T-helper 17 cell (primary cell): ENCODE measurements at places on chromosomes 6 and 20.

DNA sequence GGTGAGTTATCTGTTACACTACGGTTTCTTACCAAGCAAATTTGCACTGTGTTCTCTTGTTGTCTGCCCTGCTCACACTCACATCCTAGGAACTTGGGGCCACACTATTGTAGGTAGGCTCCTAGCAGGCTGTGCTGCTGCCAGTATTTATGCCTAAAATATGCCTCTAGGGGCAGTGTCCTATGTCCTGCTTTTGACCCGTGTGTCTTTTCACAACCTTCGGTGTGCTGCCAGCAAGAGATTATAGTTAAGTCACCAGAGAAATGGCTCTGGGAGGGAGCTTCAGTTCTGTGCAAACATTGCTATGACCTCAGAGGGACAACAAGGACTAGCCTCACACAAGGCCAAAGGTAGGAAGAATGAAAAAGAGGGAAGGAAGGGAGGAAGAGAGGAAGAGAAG is 8.9 kb upstream of the TAAR5 start:
- no peak for DNase-seq

DNA sequence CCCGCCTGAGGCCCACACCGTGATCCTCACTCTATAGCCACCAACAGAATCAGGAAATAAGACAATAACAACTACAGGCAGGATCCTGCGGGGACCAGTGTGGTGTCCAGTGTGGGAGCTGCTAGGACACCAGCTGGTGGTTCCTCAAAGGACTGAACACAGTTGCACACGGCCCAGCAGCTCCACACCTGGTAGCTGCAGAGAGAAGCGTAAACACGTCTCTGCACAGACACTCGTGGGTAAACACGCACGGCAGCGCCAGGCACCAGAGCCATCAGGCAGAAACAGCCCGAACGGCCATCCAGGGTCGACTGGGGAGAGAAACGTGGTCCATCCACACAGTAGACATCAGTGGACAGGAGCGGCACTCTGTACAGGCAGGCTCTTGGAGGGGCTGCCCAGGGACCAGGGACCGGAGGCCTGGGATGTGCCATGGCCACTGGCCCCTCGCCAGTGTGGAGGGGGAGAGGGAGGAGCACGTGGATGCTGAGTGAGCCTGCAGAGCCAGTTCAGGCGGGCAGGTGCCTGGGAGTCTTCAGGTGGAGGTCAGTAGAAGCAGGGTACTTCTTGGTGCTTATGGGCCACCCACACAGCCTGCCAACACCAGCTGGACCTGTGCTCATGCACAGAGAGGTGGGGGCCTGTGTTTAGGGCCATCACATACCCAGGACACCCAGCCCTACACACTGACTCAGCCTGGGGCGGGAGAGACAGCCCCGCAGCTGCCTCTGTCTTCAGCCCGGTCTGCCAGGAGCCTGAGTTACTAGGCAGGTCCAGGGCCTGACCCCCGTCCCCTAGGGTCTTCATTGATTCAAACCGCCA is 7.4 kb upstream of the LAMA5 start:
- no peak for DNase-seq

GRCh38 chr20:35004749-35005462 is 49.2 kb downstream of the MYH7B start:
- DNase-seq, result no peak

DNA sequence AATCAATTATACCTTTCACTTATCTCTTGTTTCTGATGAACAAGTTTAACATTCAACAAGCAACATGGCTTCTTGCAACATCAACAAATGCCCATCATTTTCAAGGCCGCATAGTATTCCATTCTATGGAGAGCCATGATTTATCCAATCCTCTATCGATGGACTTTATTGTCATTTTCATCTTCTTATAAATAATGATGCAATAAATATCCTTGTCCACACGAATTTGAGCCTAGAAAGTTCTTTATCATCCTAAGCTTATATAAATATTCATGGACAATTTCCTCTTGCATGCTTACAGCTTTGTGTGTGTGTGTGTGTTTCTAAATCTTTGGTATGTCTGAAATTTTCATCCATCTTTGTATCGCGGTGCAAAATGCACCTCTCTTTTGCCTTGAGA is 29.1 kb downstream of the TOX2 start:
- no peak for DNase-seq
